ENCODE measurements at places on chromosomes 3 and 15. TPM values are rescaled to one million over a fixed set of nuclear protein-coding genes. Genes with fewer than 3 reads are reported as not detected.

DNA sequence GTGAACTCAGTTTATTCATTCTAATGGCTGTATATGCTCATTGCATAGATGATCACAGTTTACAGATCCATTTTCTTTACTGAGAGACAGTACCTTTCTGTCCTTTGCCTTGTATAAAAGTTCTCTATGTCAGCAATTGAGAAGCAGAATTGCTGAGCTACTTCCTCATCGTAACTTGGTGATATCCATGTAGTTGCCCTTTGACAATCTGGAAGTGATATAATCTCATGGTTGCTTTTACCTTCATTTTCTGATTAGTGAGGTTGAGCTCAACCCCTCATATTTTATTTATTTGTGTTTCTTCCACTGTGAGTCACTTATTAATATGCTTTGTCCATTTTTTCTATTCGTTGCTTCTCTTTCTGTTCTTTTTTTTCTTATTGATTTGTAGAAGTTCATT, 696.5 kb downstream of the AGBL1 start:
- no peak overlapping the region for H3K27ac ChIP-seq
- no peaks in the 10 kb centered on the region for H3K36me3 ChIP-seq
- no peak for DNase-seq
- H3K4me1 ChIP-seq, result no peaks in the 10 kb centered on the region
- no peaks in the 10 kb centered on the region for H3K27me3 ChIP-seq

DNA sequence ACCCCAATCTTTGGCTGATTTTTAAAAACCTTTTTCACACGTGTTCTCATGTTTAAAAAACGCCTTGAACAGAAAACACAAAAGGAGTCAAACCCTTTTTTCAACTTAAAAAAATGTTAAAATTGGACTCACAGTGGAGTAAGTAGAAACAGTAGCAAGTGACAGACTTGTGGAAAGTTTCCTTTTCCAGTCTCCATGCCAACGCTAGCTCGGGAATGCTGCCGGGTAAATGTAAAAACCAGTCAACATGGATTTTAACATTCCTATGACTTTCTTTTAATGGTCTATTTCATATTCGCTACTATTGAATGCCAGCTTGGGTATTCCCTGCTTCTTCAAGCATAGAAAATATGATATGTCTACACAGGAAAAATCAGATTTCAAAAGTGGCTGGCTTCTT, 1.6 kb upstream of the PROK2 start:
- DNase-seq, result no peak
- H3K36me3 ChIP-seq, result no peaks in the 10 kb centered on the region
- H3K4me3 ChIP-seq, result no peak overlapping the region
- H3K27ac ChIP-seq, result no peak overlapping the region

GRCh38 chr3:66401157-66401550, 99.7 kb downstream of the LRIG1 start:
- peaks cover 8% of the 10 kb centered on the region for H3K4me1 ChIP-seq
- no peak overlapping the region for H3K27ac ChIP-seq
- no peaks in the 10 kb centered on the region for H3K36me3 ChIP-seq
- DNase-seq, result no peak
- H3K4me3 ChIP-seq, result no peak overlapping the region

DNA sequence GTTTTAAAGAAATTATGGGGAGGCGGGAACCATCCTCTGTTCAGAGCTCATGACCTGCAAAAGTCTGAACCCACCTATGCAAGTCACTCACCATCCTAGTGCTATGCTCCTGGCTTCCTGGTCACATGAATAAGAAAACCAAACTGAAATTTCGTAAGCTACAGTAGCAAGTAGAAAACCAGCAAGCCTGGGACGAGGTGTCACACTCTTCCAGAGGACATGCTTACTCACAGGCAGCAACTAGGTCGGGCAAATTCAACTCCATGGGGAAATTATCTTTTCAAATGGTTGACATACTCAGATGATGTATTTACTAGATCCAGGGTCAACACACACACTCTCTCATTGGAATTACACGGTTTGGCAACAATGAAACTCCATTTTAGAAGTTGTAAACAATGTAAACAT, 31.3 kb downstream of the LDHAL6B start:
- no peak overlapping the region for H3K4me3 ChIP-seq
- no peaks in the 10 kb centered on the region for H3K27me3 ChIP-seq
- peaks cover 17% of the 10 kb centered on the region for H3K4me1 ChIP-seq
- H3K27ac ChIP-seq, result peak overlapping the region; percentile 26

The GOLGA6C gene
- polyA plus RNA-seq, result not detected

The SPINK8 gene
- not detected for polyA plus RNA-seq
